Activated naive CD4-positive, alpha-beta T cell treated with anti-CD3 and anti-CD28 coated beads for 36 hours (primary cell): ENCODE measurements at places on chromosomes 7 and 10.
A peak's percentile ranks its signal among the peaks of the same experiment; 100 is the strongest.

DNA sequence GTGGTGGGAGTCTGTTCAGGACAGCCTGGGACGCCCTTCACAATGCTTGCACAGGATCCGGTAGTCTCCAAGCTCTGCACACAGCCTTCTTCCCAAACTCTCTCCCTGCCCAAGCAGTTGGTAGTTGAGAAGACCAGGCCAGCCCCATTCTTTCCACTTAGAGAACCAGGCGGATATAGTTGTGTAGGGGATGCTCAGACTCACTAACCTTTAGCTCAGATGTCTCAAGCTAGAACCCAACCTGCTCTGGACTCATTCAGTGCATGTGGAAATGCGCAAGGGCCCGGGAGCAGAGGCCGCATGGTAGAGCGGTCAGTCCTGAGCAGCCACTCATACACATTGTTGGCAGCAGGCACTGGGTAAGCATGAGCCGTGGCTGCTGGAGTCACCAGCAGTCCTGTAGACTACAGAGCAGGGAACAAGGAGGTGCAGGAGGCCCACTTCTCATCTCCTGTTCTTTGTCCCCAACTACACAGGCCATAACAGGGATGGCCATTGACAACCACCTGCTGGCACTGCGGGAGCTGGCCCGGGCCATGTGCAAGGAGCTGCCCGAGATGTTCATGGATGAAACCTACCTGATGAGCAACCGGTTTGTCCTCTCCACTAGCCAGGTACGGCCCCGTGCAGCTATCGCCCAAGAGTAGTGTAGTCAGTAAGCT lies 17.2 kb upstream of the C10orf53 start:
- no peak for DNase-seq

DNA sequence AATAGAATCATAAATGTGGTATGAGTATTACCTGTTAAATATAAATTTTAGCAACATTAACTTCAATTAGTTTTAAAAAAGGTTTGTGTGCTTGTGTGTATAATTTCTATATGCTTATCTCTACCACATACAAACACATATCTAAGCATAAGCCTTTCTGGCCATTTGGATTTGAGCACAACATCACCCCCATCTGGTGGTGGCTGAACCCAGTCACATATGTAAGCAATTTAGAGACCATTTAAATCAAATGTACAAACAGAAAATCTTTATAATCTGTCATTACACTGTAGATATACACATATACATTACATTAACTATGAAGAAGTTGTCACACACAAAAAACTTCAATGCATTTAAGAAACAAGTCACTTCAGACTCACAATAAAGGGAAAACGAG lies 31.7 kb downstream of the GPR22 start:
- DNase-seq: peak; percentile 48

DNA sequence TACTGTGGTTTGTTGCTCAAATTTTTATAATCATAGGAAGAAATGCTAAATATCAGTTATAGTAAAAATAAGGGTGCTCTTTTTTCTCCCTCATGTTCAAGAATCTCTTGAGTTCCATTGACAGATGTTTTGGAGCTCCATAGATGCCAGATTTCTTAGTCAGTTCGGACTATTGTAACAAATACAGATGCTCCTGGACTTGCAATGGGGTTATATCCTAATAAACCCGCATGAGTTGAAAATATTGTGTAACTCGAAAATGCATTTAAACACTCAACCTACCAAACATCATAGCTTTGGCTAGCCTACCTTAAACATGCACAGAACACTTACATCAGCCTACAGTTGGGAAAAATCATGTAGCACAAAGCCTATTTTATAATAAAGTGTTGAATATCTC lies 100.7 kb upstream of the CSTF2T start:
- no peak for DNase-seq

- no peak for DNase-seq
Observed at GRCh38 chr7:99422186-99422585, 13.4 kb downstream of the BUD31 start.

DNA sequence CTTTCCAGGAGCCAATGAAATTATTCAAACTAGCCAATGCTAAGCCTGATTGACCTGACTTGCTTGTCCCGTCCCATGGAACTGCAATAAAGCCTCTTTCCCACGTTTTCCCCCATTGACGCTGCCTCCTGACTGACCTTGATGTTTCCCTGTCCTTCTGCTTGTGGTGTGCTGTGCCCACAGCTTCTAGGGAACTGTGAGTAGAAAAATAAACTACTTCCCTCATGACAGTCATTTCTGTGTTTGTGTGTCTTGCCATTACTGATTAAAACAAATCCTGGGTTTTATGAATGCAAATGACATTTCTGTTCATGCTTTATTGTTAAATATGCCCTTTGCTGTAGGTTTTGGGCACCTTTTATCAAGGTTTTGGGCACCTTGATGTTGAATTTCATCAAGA lies 91.3 kb upstream of the ABI1 start:
- DNase-seq: no peak

GRCh38 chr10:126321440-126321839 lies 66.8 kb downstream of the ADAM12 start:
- DNase-seq: no peak

- no peak for DNase-seq
Observed at GRCh38 chr7:159153511-159153910, 8.8 kb upstream of the VIPR2 start.

DNA sequence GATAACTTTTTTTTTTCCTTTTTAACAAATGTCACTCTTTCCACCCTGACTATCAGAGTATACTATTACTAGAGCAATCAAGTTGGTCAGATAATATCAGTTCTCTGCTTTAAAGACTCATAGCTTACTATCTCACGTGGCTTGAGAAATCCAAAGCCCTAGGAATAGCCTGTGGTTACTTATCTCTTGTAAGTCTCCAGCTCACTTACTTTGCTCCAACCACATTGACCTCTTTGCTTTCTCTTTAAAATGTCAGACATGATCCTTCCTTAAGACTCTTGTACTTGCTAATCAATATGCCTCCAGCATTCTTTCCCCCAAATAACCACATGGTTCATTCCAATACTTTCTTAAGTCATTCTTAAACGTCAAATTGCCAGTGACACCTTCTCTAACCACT lies 1292.2 kb downstream of the REEP3 start:
- DNase-seq: no peak

GRCh38 chr7:40310258-40310657 lies 175.5 kb downstream of the SUGCT start:
- no peak for DNase-seq

DNA sequence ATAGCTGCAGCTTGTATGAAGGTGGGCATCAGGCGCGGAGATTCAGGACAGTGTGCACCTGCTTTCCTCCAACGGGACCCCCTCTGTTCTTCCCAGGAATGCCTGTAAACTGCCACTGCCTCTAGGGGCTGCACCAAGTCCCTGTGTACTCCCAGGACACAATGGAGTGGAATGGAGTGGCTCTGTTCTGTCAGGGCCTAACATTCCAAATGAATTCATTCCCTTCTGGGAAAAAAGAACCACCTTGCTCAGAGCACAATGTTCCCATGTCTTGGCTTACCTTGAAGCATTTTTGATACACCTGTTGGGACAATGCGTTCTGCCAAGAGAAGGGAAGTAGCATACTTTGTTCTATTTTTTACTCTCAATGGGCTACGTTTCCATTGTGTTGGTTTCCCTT lies 339.4 kb downstream of the FRMD4A start:
- no peak for DNase-seq

GRCh38 chr7:125899577-125899976 lies 970.0 kb upstream of the POT1 start:
- no peak for DNase-seq

DNA sequence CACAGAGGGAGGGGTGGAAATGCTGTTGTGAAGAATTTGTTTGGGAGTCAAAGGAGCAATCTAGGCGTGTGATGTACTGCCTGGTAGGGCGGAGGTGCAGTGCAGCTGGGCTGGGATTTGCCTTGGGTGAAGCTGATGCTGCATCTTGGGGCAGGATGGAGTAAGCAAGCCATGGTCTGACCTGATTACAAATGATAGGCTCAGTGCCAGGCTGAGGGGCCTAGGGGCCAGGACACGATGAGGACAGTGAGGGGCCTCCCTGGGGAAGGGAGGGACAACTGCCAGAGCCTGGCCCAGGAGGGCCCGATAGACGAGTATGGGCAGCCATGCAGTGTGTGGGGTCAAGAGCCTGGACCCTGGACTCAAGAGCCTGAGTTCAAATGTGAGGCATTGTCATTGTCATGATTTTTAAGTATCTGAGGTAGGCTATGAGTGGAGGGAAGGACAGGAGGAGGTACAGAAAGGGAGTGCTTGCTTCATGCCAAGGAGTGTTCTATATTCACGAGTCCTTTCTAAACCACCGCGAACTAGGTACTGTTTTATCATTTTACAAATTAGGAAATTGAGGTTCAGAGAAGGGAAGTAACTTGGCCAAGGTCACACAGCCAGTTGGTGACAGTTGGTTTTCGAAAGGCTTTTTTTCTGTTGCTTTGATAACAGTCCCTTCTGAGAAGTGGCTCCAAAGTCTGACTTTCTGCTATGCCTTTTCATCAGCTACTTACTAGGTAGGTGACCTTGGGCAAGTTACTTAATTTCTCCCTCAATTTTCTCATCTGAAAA lies 29.7 kb downstream of the HIF1AN start:
- DNase-seq: no peak

DNA sequence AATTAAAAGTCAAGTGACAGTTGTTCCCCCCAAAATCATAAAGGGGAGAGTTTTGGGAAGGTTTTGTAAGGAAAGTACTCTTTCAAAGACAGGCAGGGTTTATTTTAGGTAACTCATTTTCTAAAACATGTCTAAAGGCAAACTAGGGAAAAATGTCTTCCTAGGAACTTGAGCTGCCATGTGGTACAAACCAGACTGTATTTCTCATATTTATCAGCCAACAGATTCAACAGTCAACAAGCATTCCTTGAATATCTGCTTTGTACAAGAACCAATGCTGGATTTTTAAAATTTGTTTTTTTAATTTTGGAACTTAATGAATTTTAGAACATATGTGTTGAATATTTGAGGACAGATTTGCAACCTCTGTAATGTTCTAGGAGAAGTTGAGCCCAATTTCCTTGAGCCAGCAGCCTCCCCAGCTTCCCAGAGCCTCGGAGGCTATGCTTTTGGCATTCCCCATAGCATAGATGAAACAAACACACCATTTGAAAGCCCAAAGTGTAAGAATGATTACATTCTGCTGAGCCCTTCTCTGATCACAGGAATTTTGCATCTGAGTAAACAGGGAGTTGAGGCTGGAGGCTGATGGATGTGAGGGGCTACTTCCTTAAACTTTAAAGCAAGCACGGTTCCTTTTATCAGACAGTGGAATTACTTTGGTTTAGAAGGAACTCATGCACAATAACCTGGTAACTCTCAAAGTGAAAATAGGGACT lies 345.1 kb downstream of the RNLS start:
- DNase-seq: no peak

DNA sequence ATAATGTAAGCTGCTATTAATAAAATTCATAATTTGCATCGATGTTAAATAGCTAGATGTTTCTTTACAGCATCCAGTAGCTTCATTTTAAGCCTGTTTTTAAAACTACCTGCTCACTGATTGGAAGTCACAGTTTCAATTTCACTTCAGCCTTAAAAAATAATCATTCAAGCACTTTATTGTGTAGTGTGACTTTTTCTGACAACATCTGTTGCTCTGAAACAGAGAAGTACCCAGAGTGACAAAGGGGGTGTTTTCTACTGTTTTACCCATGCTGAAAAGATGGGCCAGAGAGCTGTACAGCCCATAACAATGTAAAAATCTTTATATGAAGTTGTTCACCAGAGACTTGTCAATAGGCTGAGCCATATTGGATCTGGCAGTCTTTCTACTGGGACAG lies 437.2 kb downstream of the MDFIC start:
- no peak for DNase-seq

GRCh38 chr10:85623342-85623741 lies 743.3 kb downstream of the GRID1 start:
- DNase-seq: no peak

DNA sequence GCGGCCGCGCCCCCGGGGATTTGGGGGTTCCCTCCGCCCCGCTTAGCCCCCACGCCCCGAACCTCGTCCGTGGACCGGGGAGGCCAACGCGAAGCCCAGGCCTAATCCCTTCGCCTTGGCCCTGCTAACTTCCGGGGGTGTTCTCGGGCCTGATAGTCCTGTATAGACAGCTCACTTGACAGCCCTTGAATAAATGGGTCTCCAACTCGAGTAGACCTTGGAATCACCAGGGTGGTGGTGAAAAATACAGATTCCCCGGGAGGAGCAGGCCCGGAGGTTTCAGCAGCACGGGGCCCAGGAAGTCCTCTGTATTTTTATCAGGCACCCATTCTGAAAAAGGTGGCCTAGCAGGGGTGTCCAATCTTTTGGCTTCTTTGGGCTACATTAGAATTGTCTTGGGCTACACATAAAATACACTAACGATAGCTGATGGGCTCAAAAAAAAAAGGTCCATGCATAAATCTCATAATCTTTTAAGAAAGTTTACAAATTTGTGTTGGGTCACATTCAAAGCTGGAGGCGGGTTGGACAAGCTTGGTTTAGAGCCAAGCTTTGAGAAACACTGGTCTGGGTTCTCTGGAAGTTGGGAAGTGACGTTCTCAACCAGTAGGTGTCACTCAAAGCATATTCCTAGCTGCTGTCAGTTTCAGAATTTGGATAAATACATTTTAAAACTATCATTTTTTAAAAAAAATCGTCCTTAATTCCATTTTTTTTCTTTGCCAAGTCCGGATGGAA lies 221.7 kb downstream of the PHTF2 start:
- peak; percentile 59 for DNase-seq

DNA sequence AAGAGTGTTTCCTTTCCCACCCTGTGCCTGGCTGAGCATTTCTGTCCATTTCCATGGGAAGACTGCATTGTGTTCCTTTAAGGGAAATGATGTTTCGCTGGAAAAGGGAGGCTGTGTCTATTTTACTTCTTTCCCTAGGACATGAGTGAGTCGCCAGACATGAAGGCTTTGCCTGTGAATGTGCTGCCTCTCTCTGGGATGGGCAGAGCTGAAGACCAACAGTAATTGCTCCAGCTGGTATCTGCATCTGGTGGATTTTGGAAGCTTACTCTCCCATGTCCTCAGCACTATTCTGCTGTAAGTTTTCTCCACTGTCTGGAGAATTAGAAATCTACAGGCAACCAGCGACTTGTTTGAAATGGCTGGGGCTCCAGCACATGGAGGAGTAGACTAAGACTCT lies 264.6 kb upstream of the BMPER start:
- no peak for DNase-seq

DNA sequence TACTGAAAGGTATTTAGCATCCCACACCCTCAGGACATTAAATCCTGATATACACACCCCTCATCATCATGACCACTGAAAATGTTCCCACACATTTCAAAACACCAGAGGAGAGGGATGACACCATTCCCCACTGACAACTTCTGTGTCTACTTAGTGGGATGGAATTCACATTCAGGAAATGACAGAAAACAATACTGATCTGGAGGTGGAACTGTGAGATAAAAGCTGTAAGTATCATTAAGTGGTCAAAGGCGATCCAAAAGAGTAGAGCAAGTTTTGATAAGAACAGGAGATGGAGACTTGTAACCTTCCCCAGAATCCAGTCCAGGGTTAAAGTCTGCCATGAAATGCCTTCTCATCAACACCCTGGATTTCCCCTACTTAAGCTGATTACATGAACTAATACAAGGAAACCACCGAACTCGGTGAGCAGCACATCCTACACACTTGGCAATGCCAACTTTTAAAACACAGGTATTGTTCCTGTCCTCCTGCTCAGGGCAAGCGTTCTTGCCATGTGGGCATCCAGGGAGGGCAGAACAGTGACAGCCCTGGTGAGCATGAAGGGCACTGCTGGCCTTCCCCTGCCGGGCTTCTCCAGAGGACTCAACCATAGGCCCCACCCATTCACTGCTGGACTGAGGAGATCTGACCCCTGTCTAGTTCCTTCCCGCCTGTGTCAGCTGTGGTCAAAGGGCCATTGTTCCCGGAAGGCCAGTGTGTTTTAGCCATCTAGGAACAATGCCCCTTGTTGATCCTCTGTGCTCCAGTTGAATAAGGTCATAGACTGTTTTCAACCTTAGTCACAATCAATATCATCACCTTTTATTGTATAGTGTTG lies 85.0 kb downstream of the SGMS1 start:
- DNase-seq: peak; percentile 52
